ENCODE measurements at places on chromosomes 5 and 9.

DNA sequence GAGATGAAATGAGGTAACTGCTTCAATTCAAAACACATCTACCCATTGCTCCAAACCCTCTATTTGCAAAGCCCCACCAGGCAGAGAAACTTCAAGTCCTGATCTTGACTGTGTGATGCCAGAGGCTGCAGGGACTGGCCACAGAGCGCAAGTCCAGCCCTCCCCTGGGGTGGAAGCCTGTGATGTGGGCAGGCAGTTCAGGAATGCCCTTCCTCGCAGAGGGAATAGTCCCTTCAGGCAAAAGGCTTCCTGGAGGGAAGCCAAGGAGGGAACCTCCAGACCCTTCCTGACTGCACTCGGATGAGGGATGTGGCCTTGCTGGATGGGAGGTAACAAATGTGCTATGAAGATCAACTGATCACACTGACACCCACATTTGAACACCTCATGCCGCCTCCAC is 131.2 kb downstream of the SLIT3 start:
- no peak for DNase-seq

- no peak for DNase-seq
Observed at GRCh38 chr9:104322596-104322995, 181.5 kb upstream of the OR13F1 start.

DNA sequence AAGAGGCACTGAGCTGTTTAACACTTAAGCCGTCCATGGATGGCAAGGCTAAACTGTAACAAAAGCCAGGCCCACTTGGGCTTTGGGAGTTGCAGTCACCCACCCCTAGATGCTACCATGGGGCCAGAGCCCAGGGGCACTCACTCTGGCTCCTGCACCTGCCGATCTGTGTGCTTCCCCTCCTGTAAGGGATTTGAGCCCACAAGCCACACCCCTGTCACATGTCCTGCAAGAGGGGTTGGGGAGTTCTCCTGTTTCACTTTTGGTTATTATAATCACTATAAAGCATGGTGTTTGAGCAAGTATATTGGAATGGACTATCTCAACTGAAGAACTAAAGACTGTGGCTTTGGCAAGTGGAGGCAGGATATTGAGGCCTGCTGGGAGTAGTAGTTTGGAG is 14.0 kb upstream of the GPR151 start:
- DNase-seq, result no peak

DNA sequence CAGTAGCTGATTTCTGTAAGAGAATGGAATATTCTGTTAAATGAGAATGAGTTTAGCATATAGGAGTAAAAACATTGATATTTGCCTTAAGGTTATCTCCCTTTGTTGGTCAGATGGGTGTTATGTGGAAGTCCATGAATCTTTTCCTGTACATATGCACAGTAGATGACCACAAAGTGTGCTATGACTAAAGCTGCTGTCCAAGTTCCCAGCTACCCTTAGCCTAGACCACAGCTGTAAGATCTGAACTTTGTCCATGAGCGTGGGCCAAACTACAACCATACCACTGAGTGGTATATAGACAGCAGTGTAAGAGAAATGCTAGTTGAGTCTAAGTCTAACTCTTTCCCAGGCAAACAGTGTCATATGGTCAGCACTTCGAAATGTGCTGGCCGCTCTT is 48.8 kb downstream of the CD180 start:
- no peak for DNase-seq

GRCh38 chr5:1169211-1170115 is 31.9 kb upstream of the SLC6A19 start:
- DNase-seq, result no peak

- DNase-seq, result no peak
Observed at GRCh38 chr5:107157809-107158208, 512.9 kb downstream of the EFNA5 start.

DNA sequence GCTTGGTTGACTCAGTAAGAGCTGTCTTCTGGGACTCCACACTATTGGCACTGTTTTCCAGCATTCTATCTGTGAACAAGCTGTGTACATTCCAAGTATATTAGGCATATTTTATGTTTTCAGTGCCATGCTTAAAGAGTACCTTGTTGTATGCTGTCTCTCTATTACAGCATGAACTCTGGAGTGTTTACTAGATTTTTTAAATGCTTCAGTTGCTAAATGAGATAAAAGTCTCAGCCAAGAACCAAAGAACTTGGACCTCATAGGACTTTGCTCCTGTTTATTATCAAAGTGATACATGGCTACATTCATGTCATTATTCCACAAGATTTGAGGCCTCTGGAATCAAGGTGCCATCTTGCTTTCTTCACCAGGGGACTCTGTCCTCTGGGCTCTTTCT is 167.2 kb downstream of the C9orf152 start:
- no peak for DNase-seq

DNA sequence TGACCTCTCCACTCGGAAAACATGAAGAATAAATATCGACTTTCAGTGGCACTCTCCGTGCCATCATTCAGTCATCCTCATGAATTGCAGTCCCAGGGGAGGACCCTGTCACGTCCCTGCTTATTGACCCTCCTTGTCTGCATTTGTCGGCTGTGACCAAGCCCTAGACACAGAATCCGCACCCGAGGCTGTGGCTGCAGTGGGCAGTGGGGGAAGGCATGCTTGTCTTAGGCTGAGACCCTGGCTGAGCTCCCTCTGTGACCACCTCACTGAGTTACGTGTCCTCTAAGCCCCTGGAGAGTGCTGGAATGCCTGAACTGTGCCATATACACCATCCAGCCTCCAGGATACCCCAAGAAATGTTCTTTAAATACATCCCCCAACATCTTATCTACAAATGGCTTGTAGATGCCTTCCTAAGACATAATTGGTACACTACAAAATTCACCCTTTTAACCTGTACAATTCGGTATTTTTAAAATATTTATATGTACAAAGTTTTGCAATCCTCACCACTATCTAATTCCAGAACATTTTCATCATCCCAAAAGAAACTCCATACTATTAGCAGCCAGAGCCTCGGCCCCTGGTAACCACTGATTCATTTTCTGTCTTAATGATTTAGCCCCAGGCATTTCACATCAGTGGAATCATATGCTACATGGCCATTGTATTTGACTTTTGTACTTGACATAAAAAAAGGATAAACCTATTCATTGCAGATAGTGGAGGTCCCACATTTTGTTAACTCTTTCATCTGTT is 80.8 kb upstream of the ICE1 start:
- DNase-seq, result no peak

- DNase-seq, result no peak
Observed at GRCh38 chr5:139806726-139807646, 11.4 kb downstream of the PSD2 start.

DNA sequence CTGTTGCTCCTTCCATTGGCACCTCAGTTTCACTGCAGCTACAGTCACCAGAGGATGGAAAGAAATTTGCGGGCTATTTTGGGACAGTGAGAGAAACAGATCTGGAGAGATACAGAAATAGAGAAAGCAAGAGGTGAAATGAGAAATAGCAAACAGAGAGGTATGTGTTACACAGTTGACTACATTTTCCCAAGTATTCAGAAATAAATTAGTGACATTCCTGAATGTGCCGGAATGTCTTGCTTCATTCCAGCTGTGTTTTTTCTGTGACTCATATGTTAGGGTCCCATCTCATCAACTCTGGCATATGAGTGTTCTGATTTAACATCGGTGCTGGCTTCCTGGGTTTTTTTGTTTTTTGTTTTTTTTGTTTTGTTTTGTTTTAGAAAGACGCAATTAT is 63.8 kb upstream of the ZNF462 start:
- no peak for DNase-seq

- no peak for DNase-seq
Observed at GRCh38 chr5:154860123-154860522, 1.7 kb downstream of the CNOT8 start.

DNA sequence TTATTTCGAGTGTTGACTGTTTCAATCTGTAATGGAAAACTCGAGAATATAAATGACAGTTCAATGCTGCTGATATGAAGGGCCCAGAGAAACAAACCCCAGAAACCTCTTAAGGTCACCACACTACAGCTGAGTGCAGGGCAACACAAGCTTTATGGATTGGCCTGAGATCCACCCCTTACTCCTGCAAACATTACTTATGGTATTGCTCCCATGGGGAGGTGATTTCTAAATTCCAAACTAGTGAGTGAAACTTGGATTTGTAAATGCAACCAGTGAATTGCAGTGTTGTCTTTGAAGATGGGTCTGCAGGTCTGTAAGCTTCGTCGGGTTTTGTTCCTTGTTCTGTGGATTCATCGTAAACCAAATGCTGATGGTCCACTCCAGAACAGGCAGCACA is 85.4 kb downstream of the NTRK2 start:
- DNase-seq, result no peak

DNA sequence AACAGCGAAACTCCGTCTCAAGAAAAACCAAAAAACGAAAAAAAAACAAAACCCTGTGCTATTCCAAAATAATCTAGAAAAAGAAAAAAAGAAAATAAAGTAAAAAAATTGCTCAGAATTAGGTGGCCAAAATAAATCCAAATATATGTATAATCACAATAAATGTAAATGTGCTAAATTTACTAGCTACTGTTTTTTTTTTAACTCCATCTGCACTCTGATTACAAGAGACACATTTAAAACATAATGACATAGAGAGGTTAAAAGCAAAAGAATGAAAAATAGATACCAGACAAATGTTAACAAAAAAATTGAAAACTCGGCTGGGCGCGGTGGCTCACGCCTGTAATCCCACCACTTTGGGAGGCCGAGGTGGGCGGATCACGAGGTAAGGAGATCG is 66.1 kb downstream of the FGF1 start:
- DNase-seq, result no peak

DNA sequence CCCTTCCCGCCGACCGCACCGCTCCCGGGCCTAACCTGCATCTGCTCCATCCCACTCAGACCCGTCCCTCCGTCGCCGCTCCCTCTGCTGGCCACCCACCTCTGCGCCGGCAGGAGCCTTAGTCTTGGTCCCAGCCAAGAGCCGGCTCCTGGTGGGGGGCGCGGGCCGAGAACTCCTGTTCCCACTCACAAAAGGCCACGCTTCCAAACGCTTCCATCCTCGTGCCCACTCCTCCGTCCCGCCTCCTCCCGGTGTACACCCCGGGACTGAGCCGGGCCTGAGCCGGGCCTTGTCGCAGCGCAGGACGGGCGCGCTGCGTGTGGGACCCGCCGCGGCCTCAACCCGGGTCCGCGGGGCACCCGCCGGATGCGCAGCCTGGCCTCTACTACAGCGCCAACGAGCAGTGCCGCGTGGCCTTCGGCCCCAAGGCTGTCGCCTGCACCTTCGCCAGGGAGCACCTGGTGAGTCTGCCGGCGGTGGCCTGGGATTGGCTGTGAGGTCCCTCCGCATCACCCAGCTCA is 7.5 kb downstream of the ADAMTS13 start:
- DNase-seq, result no peak

DNA sequence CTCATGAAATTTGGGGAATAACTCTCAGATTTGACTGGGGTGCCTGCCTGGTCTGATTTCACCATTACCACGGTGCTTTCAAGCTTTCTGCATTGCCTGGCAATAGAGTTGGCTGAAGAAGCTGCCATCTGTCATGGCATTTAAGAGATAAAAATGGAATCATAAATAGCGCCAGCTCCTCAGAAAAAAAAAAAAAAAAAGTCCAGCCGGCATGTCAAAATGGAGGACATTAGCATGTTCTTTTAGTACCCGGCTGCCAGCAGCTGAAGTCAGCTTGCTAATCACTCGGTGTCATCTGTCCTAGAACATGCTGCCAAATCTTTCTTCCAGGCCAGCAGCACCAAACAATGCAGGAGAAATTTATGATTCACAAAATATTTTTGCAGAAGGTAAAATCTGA is 57.7 kb upstream of the CER1 start:
- no peak for DNase-seq

DNA sequence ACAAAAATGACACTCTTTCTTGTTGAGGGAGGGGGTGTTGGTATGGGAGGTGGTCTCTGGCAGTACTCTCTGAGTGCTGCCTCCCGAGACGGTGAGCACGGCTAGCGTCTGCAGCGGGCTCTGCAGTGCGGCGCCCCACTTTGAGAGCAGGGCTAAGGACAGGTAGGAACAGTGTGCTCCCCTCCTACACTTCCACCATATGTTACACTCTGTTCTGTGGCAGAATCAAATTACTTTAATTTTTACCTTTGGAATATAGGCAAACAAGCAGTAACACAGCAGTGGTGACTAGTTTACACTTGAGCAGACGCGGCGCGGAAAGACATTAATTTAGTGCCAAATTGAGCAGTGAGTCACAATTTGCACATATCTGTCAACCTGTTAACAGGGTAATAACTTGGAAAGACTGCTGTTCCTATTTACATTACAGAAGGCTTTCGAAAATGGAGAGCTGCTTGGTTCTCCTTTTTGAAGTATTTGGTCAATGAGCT is 136.3 kb downstream of the MED27 start:
- no peak for DNase-seq

DNA sequence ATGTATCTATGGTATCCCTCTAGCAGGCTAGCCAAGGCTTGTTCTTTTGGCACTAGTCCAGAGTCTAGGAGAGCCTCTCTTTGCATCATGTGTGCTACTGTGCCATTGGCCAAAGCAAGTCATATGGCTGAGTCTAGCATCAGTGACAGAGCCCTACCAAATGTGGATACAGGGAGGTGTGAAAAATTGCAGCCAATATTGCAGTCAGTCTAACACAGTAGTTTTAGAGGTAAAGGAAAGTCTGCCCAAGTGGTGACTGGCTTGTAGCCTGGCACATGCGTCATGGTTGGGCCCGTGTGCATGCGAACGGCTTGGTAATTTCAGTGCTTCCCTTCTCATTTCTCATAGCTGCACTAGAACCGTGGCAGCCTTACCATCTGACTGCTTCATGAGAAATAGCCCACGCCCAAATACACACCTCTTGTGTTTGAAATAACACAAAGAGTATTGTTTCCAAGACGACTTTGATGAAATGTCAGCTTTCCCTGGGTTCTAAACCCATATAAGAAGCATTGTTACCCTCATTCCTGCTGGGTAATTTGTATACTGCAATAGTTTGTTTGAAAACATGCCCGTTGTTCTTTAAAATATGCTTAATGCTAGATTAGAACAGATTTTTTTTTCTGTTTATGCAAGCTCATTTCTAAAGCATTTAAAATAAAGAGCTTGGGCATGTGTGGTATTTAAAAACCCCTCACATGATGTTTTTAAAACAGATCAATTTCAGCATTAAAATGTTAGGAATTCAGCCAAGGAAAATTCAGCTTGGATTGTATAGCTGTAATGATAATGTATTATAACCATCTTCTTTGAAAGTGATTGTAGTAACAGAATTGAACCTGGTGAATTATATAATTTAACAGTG is 113.2 kb downstream of the TLE4 start:
- DNase-seq, result no peak

DNA sequence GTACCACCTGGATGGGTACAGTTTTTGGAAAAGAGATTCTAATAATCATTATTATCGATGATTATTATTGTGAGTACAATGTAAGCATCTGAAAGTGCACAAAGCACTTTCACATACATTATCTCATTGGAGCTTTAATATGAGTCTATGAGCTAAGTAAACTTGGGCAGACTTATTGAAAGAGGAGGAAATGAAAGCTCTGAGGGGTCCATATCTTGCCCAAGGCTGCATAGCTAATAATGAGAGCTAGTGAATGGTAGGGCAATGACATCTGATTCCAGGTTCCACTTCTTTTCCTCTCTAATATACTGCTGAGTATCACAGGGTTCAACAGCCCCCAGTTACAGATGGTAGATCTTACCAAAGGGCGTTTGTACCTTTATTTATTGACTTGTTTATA is 26.1 kb downstream of the TIMD4 start:
- DNase-seq, result no peak

- DNase-seq, result no peak
Observed at GRCh38 chr5:150945947-150946346, 41.2 kb upstream of the ZNF300 start.

GRCh38 chr5:93601071-93601801 is 18.2 kb downstream of the NR2F1 start:
- no peak for DNase-seq

- DNase-seq, result no peak
Observed at GRCh38 chr9:10903969-10904368, 291.2 kb upstream of the PTPRD start.
